Inflammatory macrophage treated with lipopolysaccharide for 4 hours (primary cell): ENCODE measurements at places on chromosomes 7 and 10.

DNA sequence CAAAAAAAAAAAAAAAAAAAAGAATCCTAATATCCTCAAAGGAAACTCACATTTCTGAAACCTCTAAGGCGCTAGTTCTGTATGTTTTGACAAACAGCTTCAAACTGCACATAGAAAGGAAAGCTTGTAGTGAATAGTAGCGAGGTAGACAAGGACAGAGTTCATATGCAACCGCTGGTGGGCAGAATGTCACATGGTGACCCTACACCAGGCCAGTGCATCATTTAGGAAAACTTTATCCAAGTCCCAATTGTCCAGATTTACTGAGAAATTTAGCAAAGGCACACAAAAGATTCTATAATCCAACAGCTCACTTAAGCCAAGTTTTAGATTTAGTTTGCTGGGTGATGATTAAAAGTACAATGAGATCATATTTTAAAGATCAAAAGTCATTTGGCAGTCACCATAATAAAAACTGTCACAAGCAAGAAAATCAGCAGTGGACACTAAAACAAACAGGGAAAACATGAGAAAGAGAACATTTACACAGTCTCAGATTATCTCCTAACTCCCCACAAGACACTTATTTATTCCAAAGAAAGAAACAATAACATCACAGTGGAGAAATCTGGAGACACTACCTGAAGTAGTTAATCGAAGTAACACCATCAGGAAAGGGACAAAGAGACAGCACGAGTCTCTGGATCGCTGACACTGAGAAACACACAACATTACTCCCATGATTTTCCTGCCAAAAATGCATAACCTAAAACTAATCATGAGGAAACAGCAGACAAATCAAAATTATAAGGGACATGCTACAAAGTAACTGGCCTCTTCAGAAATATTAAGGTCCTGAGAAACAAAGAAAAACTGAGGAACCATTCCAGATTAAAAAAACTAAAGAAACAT is 20.2 kb downstream of the FAM204A start:
- no peak for DNase-seq

GRCh38 chr10:89600041-89600440 is 45.0 kb downstream of the PANK1 start:
- DNase-seq: no peak

DNA sequence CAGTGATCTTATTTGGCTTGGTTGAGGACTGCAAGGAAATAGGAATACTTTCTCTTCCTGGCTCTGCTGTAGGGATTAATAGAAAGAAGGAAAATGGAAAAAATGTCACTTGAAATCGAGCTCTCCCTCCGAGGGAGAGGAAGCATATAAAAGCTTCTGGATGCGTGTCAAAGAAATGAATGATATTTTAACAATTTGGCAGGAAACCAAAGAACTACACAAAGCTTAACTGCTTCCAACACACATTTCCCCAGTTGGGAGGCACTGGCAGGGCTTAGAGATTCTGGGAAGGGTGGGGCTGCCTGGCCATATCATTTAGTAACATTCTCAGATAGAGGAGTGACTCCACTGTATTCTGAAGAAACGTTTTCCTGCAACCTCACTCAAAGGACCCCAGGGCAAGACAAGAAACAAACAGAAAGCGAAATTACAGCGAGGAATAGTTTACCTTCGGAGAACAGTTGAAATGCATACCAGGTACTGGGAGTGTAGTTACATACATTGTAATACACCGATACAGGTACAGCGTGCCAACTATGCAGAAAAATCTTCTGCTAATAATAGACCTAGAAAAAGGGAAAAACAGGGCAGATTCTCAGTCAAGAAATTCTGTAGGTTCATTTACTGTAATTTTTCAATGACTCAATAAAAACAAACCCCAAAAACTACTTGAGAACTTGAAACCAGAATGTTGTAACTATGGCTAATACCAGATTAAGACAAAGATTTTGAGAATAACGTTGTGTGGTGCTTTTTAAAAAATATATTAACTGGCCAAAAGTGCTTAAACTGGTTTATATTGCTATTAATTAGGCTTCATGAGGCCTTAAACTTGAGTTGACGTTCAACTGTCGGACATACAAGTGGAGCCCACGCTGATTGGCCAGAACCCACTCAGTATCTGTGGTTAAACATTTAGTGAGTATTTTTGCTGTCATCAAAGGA is 75.7 kb upstream of the ASAH2 start:
- DNase-seq: peak; percentile 46

- DNase-seq: peak; percentile 21
These were observed 38.0 kb downstream of the ZNRF2 start for GRCh38 chr7:30322271-30323005.

GRCh38 chr7:102211590-102212550 is 74.8 kb upstream of the SH2B2 start:
- no peak for DNase-seq

GRCh38 chr10:49053053-49053997 is 62.0 kb downstream of the VSTM4 start:
- no peak for DNase-seq

GRCh38 chr10:112213098-112213823 is 29.7 kb upstream of the GPAM start:
- no peak for DNase-seq

DNA sequence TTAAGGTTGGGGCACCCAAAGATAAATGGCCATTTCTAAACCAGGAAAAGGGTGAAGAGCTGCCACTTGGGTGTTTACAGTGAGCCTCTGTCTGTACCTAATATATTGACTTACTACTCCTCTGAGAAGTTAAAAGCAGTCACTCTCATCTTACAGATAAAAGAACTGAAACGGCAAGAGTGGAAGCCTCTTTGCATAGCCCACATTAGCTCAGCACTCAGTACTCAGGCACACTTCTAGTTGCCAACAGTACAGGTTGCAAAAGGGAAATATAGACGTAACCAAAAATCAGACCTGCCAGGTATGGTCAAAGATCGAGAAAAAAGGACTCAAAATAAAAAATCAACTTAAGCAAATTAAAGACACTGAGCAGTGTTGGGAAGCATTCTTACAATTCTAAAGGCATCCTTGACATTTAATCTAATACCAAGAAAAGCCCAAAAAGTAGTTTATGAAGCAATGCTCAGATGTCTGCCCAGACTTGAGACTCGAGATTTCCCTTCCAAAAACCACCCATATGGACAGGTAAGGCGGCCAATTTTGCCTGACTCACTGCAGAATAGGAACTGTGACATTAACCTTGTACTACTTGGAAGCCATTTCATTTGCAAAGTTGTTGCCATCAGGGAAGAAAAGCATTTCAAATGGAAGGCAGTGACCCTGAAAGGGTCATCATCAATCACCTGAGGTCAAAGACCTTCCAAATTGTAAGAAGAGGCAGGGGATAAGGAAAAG is 139.3 kb downstream of the SLC25A13 start:
- no peak for DNase-seq

DNA sequence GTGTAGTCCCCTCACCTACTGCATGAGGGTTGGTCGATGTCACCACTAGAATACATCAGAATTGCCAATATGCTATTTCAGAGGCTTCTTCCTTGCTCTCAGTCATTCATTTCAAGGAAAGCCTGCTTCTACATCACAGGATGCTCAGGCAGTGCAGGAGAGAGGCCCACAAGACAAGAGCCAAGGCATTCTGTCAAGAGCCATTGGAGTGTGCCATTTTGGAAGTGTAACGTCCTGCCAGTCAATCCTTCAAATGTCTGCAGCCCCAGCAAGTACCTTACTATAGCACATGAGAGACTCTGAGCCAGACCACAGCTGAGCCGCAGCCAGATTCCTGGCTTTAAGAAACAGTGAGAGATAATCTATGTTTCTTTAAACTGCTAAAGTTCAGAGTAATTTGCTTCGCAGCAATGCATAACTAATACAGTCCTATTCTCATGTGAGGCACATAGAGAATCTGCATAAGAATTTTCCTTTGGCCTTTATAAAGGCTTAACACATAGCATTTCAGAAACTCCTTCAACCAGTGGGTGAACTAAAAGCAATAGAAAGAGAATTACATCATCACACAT is 166.5 kb upstream of the GNAI1 start:
- no peak for DNase-seq

- DNase-seq: no peak
These were observed 342.6 kb upstream of the LRGUK start for GRCh38 chr7:133784486-133785001.

- no peak for DNase-seq
These were observed 4.7 kb upstream of the ARPC1B start for GRCh38 chr7:99369767-99370391.

GRCh38 chr7:91892099-91892705 is 11.7 kb upstream of the MTERF1 start:
- DNase-seq: no peak

DNA sequence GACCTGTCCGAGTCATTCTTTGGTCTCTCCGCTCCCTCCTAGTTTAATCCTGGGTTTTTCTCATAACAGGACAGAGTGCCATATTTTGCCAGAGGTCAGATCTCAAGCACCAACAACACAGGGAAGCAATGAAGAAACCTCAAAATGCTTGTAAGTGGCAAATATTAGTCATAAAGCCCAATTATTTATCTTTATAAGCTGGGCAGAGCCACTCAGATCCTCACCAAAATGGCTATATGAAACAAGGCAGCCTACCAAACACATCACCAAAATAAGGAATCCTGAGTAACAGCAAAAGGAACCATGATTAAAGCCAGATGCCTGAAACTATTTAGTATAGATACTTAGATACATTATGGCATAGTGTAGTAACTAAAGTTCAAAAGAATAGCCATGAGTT is 4.7 kb downstream of the ECD start:
- DNase-seq: no peak

DNA sequence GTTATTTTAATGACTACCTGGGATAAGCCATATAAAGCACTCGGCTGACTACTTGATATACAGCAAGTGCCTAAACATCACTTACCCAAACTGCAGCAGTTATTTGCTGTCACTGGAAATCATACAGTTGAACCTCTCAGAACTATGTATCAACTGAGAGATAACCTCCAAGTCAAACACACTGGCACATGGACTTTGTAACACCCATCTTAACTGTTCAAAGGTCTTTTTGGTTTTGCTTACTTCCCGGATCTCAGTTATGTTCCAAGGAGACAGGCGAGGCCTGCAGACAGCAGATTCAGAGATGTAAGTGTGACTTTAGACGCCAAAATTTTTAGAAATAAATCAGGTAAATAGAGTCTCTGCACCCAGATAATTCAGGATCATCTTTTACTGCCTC is 34.6 kb upstream of the DAGLB start:
- no peak for DNase-seq

GRCh38 chr7:83952236-83952635 is 242.4 kb downstream of the SEMA3A start:
- no peak for DNase-seq

GRCh38 chr10:52322936-52323335 is 8.9 kb downstream of the DKK1 start:
- DNase-seq: no peak

GRCh38 chr10:85293483-85293882 is 965.1 kb downstream of the CCSER2 start:
- DNase-seq: no peak

- DNase-seq: no peak
These were observed 224.2 kb downstream of the MLLT10 start for GRCh38 chr10:21758239-21758638.

DNA sequence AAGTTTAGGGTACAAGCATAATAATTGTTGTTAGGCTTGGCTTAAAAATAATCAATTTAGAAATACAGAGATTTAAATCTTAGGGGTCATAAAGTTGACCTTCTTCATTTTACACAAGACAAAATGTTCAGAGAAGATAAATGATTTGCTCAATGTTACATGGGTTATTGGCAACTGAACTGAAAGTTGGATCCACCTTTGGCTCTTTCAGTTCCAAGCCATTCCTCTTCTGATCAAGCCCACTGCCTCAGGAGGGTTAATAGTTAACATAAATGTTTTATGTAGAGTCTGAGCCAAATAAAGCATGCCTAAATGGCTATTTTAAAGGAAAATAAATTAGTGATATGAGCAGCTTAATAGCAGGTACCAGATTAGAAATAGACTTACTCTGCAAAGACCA is 79.1 kb upstream of the RHOBTB1 start:
- no peak for DNase-seq

- DNase-seq: no peak
These were observed 83.0 kb upstream of the FAM180A start for GRCh38 chr7:135831455-135832195.

DNA sequence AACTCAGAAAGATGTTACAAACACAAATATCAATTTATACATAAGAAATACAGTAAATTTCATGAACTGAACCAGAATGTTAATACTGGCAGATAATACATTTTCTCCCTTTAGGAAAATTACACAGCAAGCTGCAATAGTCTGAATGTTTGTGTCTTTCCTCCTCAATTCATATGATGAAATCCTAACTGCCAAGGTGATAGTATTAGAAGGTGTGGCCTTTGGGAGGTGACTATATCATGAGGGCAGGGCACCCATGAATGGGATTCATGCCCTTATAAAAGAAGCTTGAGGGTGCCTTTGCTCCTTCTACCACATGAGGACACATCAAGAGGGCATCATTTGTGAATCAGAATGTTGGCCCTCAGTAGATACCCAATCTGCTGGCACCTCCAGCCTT is 64.3 kb upstream of the GPR22 start:
- no peak for DNase-seq

- DNase-seq: no peak
These were observed 512.9 kb downstream of the SUGCT start for GRCh38 chr7:40647719-40648118.

GRCh38 chr7:100943693-100944092 is 5.6 kb upstream of the MUC3A start:
- no peak for DNase-seq

DNA sequence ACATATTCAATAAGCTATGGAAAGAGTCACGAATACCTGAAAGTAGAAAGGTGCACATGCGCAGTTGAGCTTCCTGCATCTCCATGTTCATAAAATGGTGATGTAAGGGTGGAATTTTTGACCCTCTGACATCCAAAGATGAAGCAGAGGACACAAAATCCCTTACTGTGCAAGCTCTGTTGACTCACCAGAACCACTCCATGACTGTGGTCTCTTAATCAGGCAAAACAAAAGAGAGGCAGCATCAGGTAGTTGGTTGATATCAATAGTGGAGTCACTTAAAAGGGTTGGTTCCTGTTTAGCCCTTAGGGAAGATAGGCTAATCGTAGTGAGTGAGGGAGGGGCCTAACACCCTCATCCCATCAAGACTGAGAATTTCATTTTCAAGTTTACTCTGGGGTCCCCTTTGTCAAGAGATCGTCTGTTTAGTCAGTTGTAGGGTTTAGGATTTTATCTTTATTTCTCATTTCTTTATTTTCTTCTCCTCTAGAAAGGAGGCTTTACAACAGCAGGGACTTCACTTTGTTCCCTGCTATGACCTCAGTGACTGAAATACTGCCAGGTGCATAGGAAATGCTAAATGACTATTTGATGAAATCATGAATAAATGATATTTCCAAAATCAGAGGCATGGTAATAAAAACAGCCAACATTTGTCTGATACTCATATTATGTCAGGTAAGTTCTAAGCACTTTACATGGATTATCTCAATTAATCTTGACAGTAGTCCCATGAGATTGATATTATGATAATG is 98.1 kb downstream of the CD36 start:
- DNase-seq: no peak

GRCh38 chr7:90858546-90858945 is 262.4 kb downstream of the CDK14 start:
- no peak for DNase-seq
